ENCODE measurements at places on chromosomes 12 and 14. TPM values are rescaled to one million over a fixed set of nuclear protein-coding genes. Genes with fewer than 3 reads are reported as not detected.
A peak's percentile ranks its signal among the peaks of the same experiment; 100 is the strongest.

Gene KRT75
- not detected for total RNA-seq

Gene ART4
- not detected for total RNA-seq

- DNase-seq: no peak
These were observed 19.8 kb downstream of the PPM1H start for GRCh38 chr12:62915204-62915529.

GRCh38 chr14:61733972-61734371, 28.2 kb upstream of the SNAPC1 start:
- no peak for DNase-seq

GRCh38 chr12:41589878-41590277, 401.8 kb downstream of the PDZRN4 start:
- no peak for DNase-seq

DNA sequence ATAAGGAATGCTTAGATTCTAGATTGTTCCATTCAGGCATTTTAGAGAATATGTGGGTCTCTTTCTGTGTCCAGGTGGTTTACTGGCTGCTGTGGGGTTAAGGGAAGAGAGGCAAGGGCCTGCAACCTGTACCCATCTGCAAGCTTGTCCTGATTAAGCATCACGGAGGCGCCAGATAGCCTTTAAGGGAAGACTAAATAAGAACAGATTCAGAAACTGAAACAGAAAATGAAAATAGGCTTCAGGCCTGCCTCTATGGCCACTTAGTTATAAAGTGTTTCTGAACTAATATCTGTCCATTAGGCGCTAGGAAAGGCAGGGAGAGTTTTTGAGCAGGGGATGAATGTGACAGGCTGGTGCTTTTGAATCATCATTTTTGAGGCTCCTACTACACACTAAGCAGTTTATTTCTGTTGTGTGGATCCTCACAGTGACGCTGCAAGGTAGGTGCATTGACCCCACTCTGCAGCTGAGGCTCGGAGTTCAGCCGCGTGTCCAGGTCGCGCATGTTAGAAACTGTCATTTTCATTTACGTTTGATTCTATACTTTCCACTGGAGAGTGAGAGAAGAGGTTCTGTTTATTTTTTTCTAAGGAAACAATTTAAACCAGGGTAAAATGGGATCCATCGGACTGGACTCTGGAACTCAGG, 47.4 kb downstream of the SLC6A12 start:
- DNase-seq: no peak

DNA sequence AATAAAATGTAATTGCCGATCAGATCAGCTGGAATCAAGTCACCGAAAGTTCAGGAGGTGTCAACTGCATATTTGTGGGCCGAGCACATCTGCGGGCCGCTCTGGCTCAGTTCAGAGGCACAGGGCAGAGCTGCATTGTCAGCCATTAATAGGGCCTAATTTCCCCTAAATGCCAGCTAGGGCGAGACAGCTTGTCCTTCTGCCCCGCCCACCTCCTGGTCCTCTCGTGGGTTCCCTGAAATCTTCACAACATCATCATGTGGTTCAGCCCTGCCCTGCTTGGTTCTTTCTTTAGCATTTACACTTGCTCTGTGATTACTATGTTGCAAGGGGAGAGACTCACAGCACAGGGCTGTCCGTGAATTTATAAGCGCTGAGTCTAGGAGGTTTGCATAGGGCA, 148.9 kb downstream of the CHST11 start:
- DNase-seq: no peak

DNA sequence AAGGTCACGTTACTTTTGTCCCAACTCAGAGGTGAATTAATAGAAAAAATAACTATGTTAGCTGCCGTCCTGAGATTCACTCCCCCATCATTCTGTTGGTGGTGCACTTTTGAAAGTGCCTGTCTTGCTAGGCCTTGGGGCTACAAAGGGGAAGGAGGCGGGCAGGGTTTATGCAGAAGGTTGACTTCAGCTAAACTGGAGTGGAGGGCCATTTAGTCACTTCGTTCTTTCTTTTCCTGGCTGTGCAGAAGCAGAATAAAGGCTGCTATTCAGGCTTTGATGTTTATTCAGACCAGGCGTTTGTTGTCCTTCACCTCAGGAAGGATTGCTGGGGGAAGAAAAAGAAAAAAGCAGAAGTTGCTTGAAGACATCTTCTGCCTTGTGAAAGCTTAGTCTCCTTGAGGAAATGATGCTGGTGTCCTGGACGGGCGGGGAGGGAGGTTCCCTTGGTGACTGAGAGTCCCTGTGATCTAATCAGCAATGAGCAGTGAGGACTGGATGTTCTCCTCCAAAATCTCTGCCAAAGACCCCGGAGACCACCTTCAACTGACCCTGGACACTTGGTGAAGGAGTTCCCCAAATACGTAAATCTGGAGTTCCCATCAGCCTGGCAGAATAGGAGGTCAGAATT, 4.0 kb downstream of the GLT1D1 start:
- no peak for DNase-seq

GRCh38 chr14:71438684-71439083, 493.5 kb upstream of the RGS6 start:
- DNase-seq: no peak

GRCh38 chr14:74860899-74861733, 14.8 kb downstream of the PROX2 start:
- DNase-seq: peak; percentile 96

Measured in activated naive CD4-positive, alpha-beta T cell treated with anti-CD3 and anti-CD28 coated beads, Interleukin-2, amount 50 U/mL, for 72 hours (primary cell).